Hematopoietic multipotent progenitor cell (in vitro differentiated cells): ENCODE measurements at places on chromosomes 16 and 17.
A peak's percentile ranks its signal among the peaks of the same experiment; 100 is the strongest.

- DNase-seq, result no peak
Measured at GRCh38 chr17:39231591-39232551, 6.1 kb upstream of the STAC2 start.

DNA sequence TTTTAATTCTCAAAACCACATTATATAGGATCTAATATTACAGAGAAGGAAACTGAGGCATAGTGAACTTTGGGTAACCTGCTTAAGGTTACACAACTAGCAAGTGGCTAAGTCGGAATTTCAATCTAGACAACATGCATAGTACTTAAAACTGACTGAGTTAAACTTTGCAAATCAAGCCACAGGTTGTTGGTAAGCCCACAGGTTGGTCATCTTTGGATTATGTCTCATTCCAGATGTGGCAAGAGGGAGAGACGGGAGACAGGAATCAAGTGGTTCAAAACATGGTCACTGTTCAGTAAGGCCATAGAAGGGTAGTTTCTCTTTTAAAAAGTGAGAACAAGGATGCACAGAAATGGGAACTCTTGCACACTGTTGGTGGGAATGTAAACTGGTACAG lies 57.1 kb downstream of the MYO1D start:
- DNase-seq, result no peak

GRCh38 chr16:62201911-62202310 lies 165.7 kb upstream of the CDH8 start:
- no peak for DNase-seq

GRCh38 chr16:11748404-11749254 lies 6.0 kb upstream of the TXNDC11 start:
- DNase-seq, result no peak

- no peak for DNase-seq
Measured at GRCh38 chr17:9421525-9421924, 154.1 kb downstream of the STX8 start.

- no peak for DNase-seq
Measured at GRCh38 chr17:74873874-74874614, 1.2 kb upstream of the FDXR start.

DNA sequence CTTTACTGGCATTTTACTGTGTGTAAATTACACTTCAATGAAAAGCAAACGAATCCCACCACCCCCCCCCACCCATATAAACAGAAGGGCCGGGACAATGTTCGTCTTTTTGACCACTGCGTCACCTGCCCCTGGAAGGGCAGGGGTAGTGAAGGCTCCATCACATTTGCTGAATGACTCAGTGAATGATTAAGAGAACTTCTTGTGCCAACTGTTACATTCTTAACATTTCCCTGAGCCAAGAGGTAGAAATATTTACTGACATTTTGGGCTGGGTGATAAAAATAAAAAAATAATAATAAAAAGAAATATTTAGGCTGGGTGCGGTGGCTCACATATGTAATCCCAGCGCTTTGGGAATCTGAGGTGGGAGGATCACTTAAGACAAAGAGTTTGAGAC lies 24.1 kb downstream of the C16orf96 start:
- DNase-seq, result no peak

DNA sequence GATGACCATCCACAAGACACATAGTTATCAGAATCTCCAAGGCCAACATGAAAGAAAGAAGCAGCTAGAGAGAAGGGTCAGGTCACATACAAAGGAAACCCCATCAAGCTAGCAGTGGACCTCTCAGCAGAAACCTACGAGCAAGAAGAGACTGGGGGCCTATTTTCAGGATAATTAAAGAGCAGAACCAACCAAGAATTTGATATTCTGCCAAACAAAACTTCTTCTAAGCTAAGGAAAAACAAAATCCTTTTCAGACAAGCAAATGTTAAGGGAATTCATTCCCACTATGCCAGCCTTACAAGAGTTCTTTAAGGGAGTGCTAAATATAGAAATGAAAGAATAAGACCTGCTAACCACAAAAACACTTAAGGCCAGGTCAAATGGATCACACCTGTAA lies 47.8 kb downstream of the ITFG1 start:
- no peak for DNase-seq

- no peak for DNase-seq
Measured at GRCh38 chr17:21298983-21299519, 14.5 kb downstream of the MAP2K3 start.

- DNase-seq, result no peak
Measured at GRCh38 chr16:2082171-2082982, 34.6 kb downstream of the TSC2 start.

DNA sequence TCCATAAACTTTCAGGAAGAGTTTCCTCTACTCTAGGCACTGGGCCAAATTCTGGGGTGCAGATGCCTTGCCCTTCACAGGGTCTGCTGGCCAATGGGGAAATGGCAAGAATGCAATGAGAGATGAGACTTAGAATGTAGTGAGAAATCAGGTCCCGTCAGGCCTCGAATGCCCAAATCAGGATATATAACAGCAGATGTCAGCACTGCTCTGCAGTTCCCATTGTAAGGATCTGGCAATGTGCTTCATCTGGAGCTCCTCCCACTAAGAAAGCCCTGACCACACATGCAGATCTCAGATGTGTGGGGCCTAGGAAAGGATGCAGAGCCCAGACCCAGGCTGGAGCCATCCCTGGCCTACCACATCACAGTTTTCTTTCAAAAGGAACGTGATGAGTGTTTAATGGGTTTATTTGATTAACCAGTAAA lies 13.9 kb upstream of the LPCAT2 start:
- peak; percentile 77 for DNase-seq

GRCh38 chr17:58677194-58677880 lies 14.5 kb downstream of the TEX14 start:
- no peak for DNase-seq

- DNase-seq, result no peak
Measured at GRCh38 chr16:57579361-57579665, 36.9 kb downstream of the ADGRG5 start.

DNA sequence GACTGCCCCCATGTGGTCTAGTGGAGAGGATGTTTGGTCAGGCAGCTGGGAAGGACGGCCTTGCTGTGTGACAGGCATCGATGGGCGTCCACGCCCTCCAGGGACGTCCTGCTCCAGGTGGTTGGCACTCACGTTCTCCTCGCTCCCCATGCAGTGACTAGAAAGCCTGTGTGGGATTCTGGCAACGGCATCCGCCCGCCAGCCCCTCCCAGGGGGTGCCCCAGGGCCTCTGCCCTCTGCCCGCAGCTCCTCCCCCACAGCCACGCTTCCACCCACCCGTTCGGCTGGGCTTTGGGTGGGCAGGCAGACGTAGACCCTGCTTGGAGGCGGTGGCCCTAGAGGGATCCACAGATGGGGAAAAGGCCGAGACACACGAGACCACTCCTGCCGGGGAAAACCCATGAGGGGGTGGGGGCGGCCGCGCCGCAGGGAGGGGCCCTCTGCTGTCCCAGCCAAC lies 4.7 kb upstream of the IL17C start:
- DNase-seq, result peak; percentile 35

DNA sequence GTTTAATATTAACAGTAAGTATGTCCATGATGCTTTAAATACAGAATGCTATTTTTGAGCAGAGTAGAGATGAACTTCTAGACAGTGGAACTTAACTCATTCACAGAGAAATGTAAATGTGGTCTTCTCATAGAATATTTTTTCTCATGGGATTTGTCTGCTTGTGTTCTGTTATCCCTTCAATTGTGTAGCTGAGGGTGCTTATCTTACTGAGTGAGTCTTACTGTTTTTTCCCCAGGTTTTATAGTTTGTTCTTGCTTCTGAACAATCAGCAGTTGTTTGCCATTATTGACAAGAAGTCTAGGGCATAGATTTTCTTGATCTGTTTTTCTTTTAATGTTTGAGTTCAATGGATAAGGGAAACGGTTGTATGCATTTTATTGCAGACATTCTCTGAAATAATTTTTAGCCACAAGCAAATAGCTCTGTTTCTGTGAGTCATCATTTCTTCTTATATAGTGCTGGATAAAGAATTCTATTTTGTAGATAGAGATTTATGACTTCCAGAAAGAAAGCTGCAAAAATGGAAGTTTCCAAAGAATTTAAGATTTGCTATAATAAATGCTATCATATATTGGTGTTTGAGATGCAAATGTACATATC lies 60.5 kb downstream of the NF1 start:
- no peak for DNase-seq

- DNase-seq, result no peak
Measured at GRCh38 chr17:40607641-40608040, 40.0 kb downstream of the SMARCE1 start.

- no peak for DNase-seq
Measured at GRCh38 chr17:48814504-48814903, 2.5 kb downstream of the TTLL6 start.

GRCh38 chr16:1581804-1582203 lies 30.1 kb downstream of the IFT140 start:
- DNase-seq, result no peak

DNA sequence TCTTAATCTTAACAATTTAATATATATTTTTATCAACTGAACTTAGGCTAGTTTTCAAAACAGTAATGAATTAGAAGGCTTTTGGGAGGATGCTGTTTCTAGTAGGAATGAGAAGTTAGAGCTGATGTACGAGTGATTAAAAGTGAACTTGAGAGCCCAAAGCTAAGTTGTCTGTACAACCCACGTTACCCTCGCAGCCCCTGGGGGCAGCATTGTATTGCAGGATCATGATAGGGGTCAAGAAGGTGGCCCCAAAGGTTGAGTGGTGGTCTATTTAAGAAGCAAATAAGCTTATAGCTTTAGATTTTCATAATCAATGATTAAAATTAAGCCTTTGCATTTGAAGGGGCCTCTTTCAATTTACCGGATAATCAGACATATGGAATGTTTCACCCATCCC lies 33.7 kb upstream of the ALDH3A2 start:
- DNase-seq, result no peak

DNA sequence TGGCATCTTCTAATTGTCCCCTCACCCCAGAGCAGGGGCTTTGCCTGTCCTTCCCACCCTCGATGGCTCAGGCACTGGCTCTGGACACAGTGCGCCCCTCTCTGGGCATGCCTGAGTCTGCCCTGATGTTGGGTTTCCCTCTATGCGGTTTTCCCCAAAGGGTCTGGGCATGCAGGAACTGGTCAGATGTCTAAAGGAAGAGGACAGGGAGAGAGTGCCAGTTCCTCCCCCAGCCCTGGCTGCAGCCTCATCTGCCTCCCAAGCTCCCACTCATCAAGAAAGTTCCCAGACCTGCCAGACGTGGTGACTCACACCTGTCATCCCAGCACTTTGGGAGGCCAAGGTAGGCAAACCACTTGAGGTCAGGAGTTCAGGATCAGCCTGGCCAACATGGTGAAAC lies 41.3 kb upstream of the PABPN1L start:
- no peak for DNase-seq

- peak; percentile 80 for DNase-seq
Measured at GRCh38 chr17:9232591-9233270, 211.4 kb downstream of the NTN1 start.

DNA sequence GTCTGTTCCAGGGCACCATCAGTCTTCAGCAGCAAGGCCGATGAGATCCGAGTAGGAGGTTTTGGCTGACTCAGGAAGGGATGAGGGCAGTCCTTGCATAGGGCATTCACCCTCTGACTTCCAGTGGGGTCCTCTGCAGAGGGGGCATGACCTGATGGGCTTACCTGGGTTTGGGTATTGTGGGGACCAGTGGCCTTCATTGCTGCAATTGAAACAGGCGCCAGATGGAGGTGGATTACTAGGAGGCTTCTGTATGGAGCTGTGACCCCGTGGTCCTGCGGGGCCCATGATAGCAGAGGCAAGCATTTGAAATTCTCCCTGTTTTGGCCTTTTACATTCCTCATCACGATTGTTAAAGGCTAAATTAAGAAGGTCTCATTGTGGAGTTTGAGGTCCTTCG lies 2448.7 kb downstream of the TP53TG3F start:
- no peak for DNase-seq

DNA sequence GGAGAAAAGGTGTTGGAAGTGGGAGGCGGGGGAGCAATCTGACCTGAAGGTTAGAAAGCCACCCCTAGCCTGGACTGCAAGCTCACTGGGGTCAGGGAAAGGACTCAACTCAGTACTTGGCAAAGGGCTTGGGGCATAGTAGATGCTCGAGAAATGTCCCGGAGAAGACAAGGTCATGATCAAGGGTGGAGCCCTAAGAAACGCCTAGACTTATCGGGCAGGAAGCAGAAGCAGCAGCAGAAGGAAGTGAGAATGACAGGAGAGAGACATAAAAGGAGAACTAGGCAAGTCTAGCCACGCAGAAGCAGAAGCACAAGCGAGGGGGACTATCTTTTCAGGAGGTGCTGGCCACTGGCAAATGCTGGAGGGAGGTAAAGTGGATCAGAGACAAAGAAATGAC lies 10.2 kb downstream of the COTL1 start:
- no peak for DNase-seq
